ENCODE measurements at places on chromosomes 3 and 15.

- no peak for DNase-seq
Observed at GRCh38 chr15:79083154-79083553, 7.4 kb downstream of the RASGRF1 start.

DNA sequence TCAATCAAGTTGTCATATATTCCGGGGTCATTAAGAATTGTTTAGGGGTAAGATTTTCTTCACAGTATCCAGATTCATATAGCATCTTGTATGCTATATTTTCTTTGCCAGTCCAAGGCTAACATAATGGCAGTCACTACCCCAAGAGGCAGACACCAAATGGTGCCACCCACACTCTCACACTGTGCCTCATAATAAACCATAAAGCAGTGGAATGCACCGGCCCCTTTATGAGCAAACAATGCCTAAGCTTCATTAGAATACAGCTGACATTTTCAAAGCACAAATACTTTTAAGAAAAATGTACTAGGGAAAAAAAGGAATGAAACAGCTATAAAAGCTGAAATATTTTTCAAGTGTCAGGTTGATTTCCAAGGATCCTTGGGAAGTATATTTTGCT, 121.6 kb downstream of the TFDP2 start:
- peak; percentile 21 for DNase-seq

- DNase-seq, result peak; percentile 68
Observed at GRCh38 chr3:53046171-53047170, 598 bp upstream of the SFMBT1 start.

DNA sequence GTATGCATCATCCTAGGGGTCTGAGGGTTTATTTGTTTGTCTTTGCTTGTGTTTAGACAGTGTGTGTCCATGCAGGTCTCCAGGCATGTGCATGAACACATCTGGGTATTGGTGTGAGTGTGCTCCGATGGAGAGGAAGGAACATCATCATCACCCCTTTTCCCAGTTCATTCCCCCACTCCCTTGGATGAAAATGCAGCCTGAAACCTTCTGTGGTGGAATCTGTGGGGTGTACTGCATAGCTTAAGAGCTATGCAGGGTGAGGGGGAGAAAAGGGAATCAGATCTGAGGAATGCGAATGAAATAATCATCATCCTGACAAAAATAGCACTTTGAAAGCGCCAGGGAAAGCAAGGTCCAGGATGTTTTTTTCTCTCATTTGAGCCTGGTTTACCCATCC, 520.1 kb downstream of the NTRK3 start:
- DNase-seq, result no peak

GRCh38 chr3:122324871-122325323, at the start of gene CSTA:
CSTA (plus strand) TSS chr3:122325248; CDS start chr3:122325293, 45 bp downstream.
- peak; percentile 73 for DNase-seq

- DNase-seq, result no peak
Observed at GRCh38 chr15:43769584-43770228, 7.1 kb downstream of the ELL3 start.

GRCh38 chr3:15522016-15522415, 510 bp upstream of the COLQ start:
- DNase-seq, result no peak

DNA sequence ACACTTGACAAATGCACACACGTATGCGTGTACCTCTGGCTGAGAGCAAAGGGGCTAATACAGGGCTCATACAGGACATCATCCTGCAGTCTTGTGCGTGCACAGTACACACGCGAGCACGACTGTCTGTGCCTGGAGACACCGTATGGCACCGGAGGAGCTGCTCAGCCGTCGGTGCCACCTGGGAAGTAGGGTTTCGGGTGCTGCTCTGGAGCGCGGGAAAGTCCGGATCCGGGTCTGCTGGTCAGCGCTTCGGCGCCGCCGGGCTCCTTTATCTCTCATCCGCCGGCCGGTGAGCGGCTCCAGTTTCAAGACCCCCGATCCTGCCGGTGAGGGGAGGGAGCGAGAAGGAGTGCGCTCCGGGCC, 9.3 kb downstream of the FOXL2 start:
- no peak for DNase-seq

- DNase-seq, result no peak
Observed at GRCh38 chr3:129034642-129035041, 25.9 kb upstream of the GP9 start.

- DNase-seq, result no peak
Observed at GRCh38 chr3:167870759-167871158, 135.2 kb downstream of the SERPINI1 start.

- no peak for DNase-seq
Observed at GRCh38 chr3:20258371-20258770, 72.4 kb upstream of the SGO1 start.

DNA sequence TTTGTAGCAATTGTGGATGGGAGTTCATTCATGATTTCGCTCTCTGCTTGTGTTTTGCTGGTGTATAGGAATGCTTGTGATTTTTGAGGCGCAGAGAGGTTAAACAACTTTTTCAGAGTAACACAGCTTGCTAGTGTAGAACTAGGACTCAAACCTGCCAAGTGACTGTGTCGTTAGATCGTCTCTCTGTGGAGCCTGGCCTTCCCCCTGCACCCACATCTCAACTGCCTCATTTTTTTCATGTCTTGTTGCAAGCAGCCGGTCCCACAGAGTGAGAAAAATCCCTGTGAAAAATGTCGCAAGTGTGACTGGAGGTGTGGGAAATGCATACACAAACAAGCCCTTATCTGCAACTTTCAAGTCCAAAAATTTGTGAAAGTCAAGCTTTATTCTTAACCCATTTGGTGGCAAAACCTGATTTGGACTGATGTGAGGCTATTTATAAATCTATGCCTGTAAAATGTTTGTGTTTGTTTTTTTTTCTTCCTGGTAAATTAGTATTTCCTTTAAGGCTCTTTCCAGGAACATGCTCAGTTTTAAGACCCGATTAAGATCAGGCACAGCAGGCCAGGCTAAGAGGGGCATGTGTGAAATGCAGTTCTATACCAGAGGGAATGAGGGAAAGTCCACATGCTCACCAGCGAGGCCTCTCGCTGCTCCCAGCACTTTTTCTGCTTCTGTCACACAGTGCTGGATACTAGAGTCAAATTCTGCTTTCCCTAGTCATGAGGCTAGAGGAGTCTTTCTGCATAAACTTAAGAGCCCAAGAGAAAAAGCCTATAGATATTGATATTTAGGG, 25.8 kb downstream of the ST6GAL1 start:
- DNase-seq, result no peak

GRCh38 chr15:41660235-41661077, at the start of gene MGA:
MGA (plus strand) TSS chr15:41660405.
- DNase-seq, result peak; percentile 73

GRCh38 chr3:98551754-98552153, 20.0 kb downstream of the GPR15 start:
- DNase-seq, result no peak

DNA sequence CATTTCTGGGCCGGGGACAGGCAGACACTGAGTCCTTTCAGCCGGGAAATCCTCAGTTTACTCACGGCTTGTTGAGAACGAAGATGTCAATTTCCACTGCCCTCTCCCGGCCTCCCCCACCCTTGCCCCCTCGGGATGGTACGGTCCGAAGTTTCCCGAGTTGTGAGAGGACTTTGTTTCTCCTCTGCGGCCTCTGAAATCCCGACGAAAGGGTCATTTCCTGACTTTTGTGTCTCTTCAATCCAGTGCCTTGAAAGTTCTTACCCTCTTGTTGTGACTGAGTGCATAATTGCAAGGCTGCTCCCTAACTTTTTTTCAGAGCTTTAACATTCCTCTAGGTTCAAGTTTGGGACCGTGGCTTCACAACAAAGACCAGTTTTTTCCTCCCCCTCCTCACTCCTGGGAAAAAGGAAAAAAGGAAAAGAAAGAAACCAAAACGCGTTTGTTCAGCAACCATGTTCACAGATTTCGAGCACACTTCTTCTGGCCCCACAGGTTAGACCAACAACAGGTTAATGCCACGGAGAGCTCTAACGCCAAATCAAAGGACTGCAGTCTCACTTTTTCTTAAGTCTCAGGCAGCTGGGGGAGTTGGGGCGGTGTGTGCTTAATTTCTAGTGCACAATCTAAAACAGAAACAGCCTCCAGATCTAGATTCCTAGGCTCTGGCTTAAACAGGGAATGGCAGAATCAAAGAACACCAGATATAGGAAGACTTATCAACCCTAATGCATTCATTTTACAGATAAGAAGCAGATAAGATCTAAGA, 138.9 kb downstream of the TMCO5A start:
- no peak for DNase-seq

DNA sequence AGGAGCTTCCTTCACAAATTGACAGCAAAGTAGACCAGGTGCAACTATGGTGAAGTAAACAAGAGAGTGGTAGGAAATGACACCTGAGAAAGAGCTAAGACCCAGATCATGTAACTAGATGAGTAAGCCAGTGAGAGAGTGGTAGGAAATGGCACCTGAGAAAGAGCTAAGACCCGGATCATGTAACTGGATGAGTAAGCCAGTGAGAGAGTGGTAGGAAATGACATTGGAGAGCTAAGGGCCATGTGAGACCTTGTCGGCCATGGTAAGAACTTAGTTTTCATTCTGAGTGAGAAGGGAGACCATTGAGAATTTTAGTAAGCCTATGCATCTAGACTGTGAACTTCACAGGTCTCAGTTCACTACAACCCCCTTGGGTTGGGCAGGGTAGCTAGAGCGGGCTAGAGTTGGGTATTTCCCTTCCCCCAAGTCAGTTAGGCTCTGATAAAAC, 5.4 kb upstream of the SENP7 start:
- DNase-seq, result no peak

DNA sequence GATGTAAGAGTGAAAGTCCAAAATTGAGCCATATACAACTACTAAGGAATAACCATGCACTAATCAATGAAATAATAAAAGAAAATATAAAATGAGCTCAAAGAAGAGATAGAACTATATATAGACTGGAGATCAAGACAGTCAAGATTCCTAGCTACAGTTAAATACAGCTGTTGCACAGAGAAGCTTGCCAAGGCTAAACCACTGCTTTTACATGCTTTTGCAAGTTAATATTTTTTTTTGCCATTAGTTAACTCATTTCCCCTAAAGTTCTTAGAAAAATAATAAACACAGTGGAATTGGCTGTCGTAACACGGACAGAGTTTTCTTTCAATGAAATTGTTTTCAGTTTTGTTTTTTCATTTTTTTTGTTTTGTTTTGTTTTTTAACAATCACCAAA, 123.0 kb downstream of the VGLL3 start:
- DNase-seq, result no peak

DNA sequence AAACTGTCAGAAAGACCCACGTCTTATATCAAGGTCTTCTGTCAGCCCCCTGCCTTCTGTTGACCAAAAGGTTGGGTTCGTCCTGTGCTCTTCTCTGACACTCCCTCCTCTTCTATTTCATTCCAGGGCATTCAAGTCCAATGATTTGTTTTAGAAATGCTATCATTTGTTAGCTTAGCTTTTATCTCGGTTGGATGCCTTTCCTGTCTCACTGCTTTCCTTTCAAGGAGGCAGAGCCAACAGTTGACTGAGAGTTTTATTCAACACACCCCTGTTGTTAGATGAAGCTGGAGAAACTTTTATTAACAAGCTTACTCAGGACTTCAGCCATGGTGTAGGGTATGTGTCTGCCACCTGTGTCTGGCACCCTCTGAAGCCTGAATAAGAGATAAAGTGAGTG, 112.0 kb upstream of the SLC7A14 start:
- DNase-seq, result no peak

- no peak for DNase-seq
Observed at GRCh38 chr15:73273181-73274002, 95.4 kb downstream of the HCN4 start.

DNA sequence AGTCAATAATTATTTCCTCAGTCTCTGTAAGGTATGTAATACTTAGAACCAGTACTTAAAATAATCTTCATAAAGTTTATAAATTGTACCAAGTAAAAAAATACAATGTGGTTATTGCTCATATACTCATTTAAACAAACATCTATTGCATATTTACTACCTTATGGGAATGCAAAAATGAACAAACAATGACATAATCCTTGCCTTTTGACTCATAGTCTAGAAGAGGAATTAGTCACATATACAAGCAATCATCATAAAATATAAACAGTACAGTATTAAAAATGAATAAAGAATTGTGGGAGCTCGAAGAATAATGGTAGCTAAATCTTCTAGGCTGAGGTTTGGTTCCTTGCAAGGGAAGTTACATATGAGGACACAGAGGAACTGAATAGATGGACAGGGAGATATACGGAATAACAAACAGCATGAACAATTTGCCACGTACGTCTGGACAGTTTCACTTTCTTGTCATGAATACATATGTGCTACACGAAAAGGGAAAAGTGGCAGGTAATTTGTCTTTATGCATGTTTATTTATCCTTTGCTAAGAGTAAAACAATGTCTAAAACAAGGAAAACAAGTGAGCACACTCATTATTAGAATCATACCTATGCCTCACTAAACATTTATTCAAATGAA, 17.2 kb downstream of the IMPG2 start:
- DNase-seq, result no peak

GRCh38 chr3:171133796-171134569, 107.5 kb upstream of the SLC2A2 start:
- DNase-seq, result no peak

- DNase-seq, result no peak
Observed at GRCh38 chr3:187558990-187559389, 111.2 kb downstream of the SST start.

GRCh38 chr3:133964547-133964946, 65.2 kb downstream of the SLCO2A1 start:
- no peak for DNase-seq

GRCh38 chr3:174618368-174619080, 240.6 kb upstream of the NAALADL2 start:
- no peak for DNase-seq

- DNase-seq, result no peak
Observed at GRCh38 chr3:115517457-115518050, 105.8 kb upstream of the GAP43 start.

- no peak for DNase-seq
Observed at GRCh38 chr3:55624238-55624637, 137.1 kb upstream of the WNT5A start.

- no peak for DNase-seq
Observed at GRCh38 chr3:189805375-189806067, 174.3 kb downstream of the TP63 start.

Measured in GF-D8 (cell line).